GM23338 (cell line): ENCODE measurements at places on chromosomes 4 and X. TPM values are rescaled to one million over a fixed set of nuclear protein-coding genes. Genes with fewer than 3 reads are reported as not detected.

Gene CCDC149
- 3.8 and 6.4 TPM in 2 replicates for total RNA-seq

Gene MXRA5
- total RNA-seq: 2.6 and 3.1 TPM in 2 replicates

Gene PTCHD1
- 1.5 and 1.9 TPM in 2 replicates for total RNA-seq

- no peak for DNase-seq
Measured at GRCh38 chr4:179248821-179249220, 1806.6 kb upstream of the AGA start.

Gene CT45A10
- not detected in 2 replicates for total RNA-seq

DNA sequence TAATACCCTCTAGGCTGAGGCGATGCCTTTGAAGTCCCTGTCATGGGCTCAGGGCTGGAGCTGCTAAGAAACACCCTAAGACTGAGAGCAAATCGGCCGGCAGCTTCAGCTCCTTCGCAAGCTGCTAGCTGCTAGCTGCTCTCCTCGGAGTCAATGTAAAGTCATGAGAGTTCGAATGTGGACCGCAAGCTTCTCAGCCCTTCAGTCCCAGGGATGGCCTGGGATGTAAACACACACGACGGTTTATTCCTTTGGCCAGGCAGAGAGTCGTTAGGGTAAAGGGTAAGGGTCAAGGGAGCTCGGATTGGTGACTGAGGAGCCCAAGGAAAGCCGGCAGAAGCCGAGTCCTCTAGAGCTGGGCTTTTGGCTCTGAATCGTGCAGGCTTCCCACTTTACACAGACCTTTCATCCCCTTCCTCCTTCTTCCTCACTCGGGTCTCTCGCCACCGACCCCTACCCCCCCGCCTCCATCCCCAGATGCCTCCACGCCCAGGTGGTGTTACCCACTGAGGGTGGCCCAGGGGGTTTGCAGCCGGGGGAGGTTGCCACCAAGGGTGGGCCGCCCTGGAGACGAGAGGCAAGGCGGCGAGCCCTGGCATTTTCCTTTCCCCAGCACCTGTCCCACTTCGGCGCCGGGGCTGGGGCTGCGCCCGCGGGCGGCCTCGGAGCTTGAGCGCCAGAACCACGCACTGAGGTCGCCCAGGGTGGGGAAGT is 3.1 kb upstream of the BCORL1 start:
- DNase-seq: no peak

DNA sequence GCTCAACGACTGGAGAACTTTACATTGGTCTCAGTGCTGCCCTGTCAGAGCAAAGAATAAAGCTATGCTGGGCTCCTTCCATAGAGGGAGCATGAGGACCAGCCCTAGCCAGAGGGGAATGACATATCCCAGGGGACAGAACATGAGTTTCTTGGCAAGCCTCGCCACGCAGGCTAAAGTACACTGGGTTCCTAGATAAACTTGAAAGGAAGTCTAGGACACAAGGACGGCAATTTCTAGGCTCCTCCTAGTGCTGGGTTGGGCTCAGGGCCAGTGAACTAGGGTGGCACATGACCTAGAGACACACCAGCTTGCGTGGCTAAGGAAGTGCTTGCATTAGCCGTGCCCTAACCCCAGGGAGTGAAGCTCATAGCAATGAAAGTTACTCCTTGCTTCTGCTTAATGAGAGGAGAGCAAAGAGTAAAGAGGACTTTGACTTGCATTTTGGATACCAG is 141.0 kb downstream of the MAB21L2 start:
- DNase-seq: peak; percentile 40

DNA sequence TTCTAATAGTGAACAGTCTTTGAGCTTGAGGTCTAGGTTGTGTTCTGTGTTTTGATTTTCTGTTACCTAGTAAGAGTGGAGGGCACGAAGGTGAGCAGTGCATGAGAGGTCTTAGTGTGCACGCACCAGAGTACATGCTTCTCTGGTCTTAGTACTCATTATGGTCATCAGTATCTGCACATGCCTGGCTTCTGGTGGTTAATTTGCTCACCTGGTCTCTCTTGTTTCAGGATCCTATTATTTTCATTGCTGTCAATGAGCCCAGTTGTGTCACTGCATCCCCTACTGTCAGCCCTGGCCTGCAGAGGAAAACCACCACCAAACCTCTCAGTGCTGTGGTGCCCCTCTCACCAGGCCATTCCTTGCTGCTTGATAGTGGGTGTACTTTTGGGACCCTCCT is 54.8 kb downstream of the NSUN7 start:
- no peak for DNase-seq

Gene PCDH19
- total RNA-seq: 0.89 and 1.4 TPM in 2 replicates

Gene C4orf36
- total RNA-seq: 1.1 TPM in 1 of 2 replicates, not detected in the other

GRCh38 chrX:45306794-45307193 is 106.1 kb upstream of the DIPK2B start:
- no peak for DNase-seq

DNA sequence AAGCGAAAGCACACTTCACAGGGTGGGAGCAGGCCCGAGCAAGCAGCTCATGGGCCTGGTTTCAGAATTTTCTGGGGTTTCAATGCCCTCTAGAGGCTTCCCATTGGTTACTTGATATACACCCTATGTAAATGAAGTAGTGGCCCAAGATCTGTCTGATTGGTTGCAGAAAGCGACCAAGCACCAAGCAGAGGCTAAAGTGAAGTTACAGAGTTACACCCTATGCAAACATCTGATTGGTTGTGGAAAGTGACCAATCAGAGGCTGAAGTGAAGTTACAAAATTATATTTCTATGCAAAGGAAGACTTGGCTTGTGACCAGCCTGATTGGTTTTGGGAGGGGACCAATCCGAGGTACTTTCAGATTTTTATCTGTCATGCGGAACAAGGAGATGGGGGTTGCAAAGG is 8.2 kb downstream of the FHIP1A start:
- peak; percentile 67 for DNase-seq

GRCh38 chrX:116357329-116357728 is 79.1 kb upstream of the SLC6A14 start:
- no peak for DNase-seq

Gene SH2D1A
- not detected in 2 replicates for total RNA-seq

DNA sequence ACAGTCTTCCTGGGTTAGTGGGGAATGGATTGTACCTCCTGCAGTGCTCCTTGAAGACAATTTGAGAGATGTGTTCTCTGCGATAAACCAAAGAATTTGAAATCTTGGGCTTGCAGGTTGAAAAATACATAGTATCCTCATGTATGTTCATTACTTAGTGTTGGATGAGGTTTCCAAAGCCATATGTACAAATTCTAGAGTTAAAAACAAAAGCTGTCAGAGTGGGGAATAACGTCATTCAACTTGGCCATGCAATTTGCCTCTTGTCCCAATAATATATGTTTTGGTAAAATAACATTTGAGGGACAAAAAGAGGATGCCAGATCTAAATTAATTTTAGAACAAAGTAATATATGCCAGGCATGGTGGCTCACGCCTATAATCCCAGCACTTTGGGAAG is 51.3 kb upstream of the CBR4 start:
- no peak for DNase-seq

Gene COL25A1
- total RNA-seq: 3.8 and 5.6 TPM in 2 replicates

DNA sequence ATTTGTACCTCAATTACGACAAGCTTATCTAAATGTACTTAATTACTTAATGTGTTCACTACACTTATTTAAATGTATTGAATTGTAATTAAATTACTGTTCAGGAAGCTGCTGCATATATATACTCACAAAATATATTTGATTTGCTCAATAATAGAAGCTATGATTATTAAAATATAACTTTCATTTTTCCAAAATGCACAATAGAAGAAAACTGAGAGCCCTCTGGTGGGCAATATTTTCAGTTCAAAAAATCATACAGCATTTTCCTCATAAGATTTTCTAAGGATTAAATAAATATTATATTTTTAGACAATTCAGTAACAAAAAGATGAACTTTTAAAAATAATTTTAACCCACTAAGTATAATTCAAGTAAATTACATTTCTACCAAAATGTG is 217.3 kb downstream of the DKK2 start:
- no peak for DNase-seq

DNA sequence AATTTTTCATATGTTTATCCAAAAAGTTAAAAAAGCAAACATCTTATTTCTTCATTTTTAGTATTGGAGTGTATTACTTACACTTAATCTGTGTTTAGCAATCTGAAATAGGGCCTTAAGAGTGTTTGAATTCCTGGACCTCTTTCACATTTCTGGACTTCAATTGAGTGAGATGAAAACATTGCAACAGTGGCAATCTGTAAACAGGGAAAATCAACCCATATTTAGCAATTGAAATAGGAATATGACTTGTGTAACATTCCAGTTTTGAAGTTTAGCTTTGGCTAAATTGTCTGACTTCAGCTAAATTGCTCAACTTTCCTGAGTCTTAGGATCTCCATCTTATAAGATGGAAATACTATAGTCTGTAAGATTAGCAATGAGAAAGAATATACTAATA is 34.6 kb upstream of the FHL1 start:
- DNase-seq: no peak

Gene CYBB
- 0.04 TPM in 1 of 2 replicates, not detected in the other for total RNA-seq
